SIG-M5 (cell line): ENCODE measurements at places on chromosomes 11 and 22.

DNA sequence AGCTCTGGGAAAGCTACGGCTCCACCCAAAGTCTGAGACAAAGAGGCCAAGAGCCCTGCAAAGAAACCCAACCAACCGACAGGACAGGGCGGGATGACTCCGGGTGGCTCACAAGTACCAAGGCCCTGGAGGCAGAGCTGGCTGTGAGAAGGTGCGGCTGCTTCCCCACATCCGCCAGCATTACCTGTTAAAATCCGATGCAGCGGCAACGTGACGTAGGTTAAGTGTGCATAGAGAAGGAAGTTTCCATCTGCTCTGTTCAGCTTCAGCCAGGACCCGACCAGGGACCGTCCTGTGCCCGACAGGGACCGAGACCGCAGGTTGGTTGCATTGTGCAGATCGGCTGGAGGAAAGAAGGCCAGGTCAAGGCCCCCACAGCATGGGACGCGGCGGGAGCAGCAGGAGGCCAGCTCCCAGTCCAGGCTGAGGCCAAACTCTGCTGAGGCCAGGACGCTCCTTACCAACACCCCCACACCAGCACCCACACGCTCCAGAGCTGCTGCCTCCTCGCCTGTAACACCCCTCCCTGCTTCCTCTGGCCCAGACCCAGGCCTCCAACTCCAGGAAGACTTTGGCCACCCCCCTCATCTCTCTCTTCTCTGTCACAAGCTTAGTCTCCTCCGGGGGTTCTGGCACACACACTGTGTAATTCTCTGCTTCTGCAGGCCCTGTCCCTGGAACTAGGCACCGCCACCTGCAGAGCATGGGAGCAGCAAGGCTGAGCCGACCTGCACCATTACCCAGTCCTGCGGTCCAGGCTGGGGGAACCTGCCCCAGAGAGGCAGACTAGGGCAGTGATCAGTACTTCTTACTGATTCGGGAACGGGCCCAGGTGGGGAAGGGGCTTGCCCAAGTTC is 34.1 kb downstream of the NUP50 start:
- no peak for DNase-seq

DNA sequence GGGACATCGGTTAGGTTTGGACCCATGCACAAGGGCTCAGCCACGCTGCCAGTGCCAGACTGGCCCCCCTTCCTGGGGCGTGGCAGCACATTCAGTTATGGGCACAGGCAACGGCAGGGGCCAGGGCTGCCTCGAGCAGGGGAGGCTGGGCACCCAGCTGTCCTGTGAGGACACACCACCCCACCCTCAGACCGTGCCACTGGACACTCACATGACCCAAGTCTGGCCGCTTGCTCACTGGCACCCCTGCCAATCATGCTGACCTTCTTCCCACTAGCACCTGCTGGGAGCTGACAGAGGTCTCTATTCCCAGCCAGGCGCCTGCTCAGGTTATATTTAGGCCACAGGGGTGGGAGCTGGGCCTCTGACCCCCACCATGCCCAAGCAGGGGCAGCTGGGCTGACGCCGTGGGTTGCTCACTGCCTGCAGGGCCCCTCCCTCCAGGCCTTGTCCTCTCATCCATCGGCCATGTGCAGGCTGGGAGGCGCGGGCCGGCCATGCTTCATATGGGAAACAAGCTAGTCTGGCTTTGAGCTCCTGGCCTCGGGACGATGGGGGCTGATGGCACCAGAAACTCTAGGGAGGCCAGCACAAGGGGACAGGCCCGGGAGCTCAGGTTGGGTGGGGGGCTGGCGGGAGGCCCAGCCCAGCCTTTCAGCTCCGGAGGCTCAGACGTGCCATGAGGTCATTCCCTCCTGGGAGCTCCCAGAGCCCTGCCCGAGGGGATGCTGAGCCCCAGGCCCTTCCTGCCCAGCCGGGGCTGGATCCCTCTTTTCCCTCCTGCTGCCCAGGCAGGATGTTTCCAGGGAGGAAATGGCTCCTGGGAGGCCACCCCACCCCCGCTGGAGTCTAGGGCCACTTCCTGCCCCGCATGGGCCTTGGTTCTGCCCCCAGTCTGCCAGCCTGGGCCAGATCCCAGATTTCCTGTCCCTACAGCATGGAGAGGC is 15.2 kb upstream of the TBX1 start:
- DNase-seq = no peak

- no peak for DNase-seq
These were observed 29.4 kb downstream of the LRP5 start for GRCh38 chr11:68341557-68342458.

DNA sequence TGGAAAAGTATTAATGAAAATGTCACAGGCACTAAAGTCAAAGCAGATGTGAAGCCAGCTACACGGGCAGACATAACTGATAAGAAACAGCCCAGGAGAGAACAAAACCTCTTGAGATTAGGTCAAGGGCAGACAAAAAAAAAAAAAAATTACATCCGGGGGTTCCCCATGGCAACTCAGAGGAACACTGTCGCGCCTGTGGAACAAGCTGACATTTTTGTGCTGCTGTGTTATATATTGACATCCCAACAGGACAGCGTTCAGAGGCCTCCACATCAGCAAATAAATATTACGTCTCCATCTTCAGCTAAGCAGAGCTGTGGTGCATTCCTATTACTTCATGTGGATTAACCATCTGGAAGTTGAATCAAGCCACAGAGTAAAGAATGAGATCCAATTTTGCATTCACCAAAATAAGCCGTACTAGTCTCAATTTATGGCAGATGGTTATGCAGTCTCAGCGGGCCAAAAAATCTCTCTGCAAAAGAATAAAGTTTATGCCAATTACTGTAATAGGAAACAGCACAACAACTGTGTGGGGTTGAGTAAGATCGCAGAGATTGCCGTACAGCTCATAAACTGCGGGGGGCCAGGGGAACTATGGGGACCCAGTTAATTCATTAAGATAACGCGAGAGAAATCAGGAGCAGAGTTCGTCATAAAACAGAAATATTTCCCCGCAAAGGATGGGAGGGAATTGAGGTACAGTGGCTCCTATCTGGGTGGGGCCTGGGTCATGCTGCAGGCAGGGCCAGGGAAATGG is 41.3 kb upstream of the MN1 start:
- DNase-seq = no peak

- no peak for DNase-seq
These were observed 39.7 kb upstream of the CALCA start for GRCh38 chr11:15011776-15012345.

DNA sequence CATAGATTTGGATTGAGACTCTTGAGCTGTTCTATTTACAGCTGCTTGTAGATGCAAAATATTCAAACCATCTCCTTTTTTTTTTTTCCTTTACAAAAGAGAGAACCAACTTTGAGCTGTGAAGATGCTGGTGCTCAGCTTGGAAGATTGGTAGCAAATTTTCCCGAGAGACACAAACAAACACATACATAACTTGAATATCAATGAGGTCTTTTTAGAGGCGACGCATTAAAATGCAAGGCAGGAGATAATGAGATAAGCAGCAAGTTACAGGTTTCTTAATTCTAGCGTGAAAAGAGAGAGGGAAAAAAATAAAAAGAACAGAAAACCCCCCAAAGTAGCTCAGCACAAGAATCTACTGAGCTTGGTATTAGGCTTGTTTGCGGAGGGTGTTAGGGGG is 247.0 kb upstream of the SORL1-AS1 start:
- DNase-seq = no peak

GRCh38 chr22:36435516-36436415 is 45.7 kb downstream of the TXN2 start:
- no peak for DNase-seq

GRCh38 chr11:115302946-115303703 is 201.1 kb downstream of the CADM1 start:
- no peak for DNase-seq

DNA sequence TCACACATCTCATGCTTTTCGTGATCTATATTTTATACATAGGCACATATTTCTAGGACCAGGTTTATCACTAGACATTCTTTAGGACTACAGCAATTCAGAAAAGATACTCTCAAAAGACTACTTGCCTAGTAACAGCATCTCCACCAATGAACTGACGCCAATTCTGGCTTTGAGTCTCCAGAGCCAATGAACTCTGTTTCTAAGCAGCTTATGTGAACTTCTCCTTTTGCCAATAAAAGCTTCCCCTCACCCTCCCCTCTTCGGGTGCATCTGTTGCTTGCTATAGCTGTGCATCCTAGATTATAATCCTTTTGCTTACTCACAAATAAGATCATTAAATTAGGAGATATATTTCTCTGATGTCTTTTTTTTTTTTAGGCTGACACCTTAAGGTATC is 11.4 kb upstream of the ANKK1 start:
- no peak for DNase-seq

- DNase-seq = no peak
These were observed 17.0 kb upstream of the DDX10 start for GRCh38 chr11:108647701-108648527.

- no peak for DNase-seq
These were observed 99.8 kb downstream of the PKNOX2 start for GRCh38 chr11:125264100-125265022.

DNA sequence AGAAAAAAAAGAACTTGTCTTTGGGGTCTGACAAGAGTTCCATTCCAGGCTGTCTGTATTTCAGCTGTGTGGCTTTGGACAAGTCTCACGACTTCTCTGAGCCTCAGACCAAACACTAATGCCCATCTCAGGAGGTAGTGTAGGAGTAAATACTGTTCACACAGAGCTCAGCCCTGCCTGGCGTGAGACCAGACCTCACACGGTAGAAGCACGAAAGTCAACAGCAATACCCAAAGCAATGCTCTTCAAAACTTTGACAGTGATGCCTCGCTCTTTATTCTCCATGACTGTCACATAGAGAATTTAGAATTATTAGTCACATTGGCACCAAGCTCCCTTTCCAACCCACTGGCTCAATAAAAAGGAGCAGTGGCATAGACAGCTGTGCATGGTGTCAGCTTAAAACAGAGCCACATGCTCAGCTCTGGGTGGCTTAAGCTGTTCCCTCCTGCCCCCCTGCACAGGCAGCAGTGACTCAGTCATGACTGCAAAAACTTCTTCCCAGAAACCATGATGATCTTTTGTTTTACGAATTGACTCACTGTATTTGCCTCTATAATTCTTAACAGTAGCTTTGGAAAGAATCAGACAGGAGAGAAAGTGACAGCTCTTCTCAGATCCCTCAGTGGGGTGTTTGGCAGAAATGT is 74.0 kb upstream of the PHF21B start:
- DNase-seq = no peak

- DNase-seq = no peak
These were observed 48.4 kb downstream of the CDKN1C start for GRCh38 chr11:2837096-2837601.

GRCh38 chr11:86335131-86335767 is 33.2 kb downstream of the HIKESHI start:
- no peak for DNase-seq

DNA sequence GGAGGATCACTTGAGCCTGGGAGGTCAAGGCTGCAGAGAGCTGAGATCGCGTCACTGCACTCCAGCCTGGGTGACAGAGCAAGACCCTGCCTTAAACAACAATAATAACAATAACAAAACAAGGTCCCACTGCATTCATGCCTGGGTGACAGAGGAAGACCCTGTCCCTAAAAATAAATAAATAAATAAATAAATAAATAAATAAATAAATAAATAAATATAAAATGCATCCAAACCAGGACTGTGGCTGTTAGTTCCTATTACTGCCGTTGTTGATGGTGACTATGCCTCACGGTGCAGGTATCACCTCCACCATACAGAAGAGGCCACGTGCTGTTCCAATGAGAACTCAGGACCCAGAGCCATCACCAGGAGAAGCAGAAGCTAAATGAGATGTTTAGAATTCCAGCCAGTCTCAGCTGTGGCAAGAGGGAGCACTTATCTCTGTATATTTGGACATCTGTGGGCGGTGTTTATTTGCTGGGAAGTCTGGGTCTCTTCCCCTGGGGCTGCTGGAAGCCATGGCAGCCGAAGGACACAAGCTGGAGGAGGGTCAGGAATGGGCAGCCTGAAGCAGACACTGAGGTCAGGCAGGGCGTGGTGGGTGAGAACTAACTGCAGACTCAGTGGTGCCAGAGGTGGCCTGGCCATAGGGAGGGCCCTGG is 21.6 kb downstream of the C11orf86 start:
- no peak for DNase-seq

DNA sequence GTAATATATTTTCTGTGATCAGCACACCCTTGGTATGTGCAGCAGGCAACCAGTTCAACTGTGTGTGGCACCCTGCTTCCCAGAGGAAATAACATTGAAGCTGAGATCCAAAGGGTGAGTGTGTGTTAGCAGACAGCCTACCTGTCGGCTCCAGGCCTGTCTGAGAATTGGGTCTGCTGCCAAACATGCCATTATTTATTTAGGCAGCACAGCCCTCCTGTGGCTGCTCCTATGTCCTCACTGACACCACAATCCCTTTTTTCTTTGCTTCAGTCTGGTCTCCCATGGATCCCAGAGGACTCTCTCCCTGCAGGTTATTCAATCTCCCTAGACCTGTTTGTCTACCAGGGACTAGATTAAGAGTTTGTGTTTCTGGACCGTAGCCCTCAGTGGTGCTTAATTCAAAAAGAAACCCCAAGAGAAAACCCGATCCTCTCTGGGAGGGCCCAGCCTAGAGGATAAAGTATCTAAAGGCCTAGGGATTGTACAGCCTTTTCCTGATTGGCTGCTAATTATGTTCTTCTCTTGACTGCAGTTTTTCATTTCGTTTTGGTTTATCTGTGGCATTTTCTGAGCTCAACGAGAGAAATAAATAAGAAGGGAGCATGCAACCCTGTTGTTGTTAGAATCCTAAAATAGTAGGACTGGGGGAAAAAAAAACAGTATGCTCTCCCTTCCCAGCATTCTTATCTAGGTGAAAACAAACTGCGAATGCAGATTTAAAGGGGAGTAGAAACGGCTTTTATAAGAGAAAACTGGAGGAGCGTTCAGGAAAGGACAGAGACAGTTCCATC is 24.1 kb downstream of the KCNE3 start:
- no peak for DNase-seq

DNA sequence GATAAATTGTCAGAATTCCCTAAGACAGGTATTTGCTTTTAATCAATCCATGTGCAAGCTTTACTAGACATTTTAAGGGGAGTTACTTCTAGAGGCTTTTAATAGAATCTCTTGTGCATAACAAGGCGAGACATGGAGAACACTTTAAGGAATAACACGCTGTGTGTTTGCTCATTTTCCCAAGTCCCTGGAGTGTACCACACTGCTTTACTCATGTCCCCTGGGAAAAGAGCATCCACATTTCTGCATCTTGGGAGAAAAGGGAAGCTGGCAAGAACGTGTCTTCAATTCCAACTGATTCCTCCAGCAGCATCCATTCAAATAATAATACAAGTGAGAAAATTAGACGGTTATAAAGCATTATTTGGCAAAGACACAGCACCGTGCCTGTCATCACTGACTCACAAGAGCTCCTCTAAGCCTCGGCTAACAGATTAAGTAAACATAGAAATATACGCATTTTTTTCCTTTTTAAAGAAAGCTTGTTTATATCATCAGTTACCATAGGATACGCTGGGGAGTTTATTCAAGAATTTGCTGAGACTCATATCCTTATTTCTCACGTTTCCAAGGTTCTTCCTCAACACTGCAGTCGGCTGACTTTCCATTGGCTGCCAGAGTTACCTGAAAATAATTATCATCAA is 121.5 kb downstream of the CD44 start:
- DNase-seq = no peak

- no peak for DNase-seq
These were observed 59.6 kb downstream of the ST3GAL4 start for GRCh38 chr11:126415128-126415527.

- no peak for DNase-seq
These were observed 24.0 kb downstream of the RAB30 start for GRCh38 chr11:83047515-83048225.
